ENCODE measurements at places on chromosomes 7 and 10.

DNA sequence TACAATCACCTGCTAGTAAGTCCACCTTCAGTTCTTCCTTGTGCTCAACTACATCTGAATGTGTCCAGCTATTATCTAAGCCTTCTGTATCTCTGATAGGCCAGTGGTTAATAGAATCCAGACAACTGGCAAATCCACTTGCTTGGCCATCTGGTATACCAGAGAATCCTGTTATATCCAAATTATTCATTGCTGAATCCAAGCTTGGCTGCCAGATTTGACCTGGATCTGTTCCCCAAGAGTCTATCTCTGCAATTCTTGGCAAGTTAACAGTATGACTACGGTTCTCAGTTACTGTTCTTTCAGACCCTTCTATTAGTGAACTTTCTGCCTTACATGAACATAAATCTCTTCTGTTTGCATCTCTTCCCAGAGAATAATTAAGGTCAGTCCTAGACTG lies 154.6 kb upstream of the TARP start:
- peak; percentile 25 for DNase-seq

- DNase-seq = no peak
These were observed 1.5 kb downstream of the TMEM229A start for GRCh38 chr7:124031406-124031805.

GRCh38 chr10:122143238-122143841 lies 127.8 kb upstream of the BTBD16 start:
- no peak for DNase-seq

- DNase-seq = no peak
These were observed 127.2 kb upstream of the CDK6 start for GRCh38 chr7:92963566-92963965.

- DNase-seq = peak; percentile 83
These were observed 67.8 kb downstream of the EGFR start for GRCh38 chr7:55086413-55087201.

- no peak for DNase-seq
These were observed 98.6 kb upstream of the PHF14 start for GRCh38 chr7:10875080-10875479.

GRCh38 chr10:5550250-5550545 lies 25.4 kb downstream of the CALML3 start:
- no peak for DNase-seq

- no peak for DNase-seq
These were observed 305.6 kb downstream of the LRMDA start for GRCh38 chr10:75736889-75737579.

GRCh38 chr10:71393841-71394475 lies 2.8 kb upstream of the CDH23 start:
- no peak for DNase-seq

DNA sequence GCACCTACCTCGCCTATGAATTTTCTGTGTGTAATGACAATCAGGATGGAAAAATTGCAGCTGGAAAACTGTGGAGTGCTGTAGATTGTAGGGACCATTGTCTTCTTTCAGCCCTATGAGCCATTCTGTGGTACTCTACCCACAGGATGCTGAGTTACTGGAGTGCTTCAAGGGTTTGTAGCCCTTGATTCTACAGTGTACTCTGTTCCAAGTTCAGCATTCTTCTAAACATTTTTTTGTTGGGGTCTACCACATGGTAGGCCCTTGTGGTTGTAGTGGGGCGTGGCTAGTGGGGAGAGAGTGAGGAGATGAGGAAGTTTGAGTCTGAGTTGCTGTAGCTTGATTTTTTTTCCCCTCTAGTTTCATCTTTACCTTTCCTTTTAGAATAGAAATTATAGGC lies 33.5 kb downstream of the REEP3 start:
- peak; percentile 89 for DNase-seq

DNA sequence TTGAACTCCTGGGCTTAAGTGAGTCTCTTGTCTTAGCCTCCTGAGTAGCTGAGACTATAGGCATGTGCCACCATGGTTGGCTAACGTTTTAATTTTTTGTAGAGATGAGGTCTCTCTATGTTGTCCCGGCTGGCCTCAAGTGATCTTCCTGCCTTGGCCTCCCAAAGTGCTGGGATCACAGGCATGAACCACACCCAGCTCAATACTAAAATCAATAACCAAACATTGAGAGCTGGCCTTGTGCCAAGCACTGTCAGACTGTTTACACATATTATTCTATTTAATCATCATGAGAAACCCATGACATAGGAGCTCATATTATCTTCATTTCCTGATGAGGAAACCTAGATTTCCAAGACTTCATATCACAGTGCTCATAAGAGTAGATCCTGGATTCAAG lies 251.2 kb downstream of the BAMBI start:
- no peak for DNase-seq

- no peak for DNase-seq
These were observed 21.4 kb upstream of the CNPY1 start for GRCh38 chr7:155567646-155568332.

GRCh38 chr7:1663223-1663622 lies 6.9 kb upstream of the ELFN1 start:
- DNase-seq = no peak

- DNase-seq = no peak
These were observed 369.5 kb downstream of the PHF14 start for GRCh38 chr7:11343136-11343535.

GRCh38 chr7:17593819-17594419 lies 295.5 kb downstream of the AHR start:
- DNase-seq = peak; percentile 26

GRCh38 chr7:1403638-1404459 lies 55.4 kb downstream of the MICALL2 start:
- DNase-seq = peak; percentile 40

DNA sequence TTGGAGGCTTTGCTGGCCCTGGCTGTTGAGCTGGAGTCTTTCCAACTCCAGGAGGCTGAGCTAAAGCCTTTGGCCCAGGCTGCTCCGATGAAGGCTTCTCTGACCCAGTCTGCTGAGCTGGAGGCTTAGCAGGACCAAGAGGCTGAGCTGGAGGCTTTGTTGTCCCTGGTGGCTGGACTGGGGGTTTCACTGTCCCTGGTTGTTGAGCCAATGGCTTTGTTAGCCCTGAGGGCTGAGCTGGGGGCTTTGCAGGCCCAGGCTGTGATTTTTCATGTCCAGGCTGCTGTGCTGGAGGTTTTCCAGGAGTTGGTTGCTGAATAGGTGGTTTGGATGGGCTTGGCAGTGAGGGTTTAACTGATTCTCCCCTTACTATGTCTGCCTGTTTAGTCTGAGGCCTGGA lies 7.3 kb downstream of the PCLO start:
- no peak for DNase-seq

- no peak for DNase-seq
These were observed 2.2 kb upstream of the FOXI2 start for GRCh38 chr10:127734753-127735152.

- peak; percentile 38 for DNase-seq
These were observed 101.1 kb upstream of the TARP start for GRCh38 chr7:38374507-38374906.

GRCh38 chr7:125555916-125556315 lies 626.3 kb upstream of the POT1 start:
- no peak for DNase-seq

GRCh38 chr10:5854131-5854475 lies 35.6 kb downstream of the ANKRD16 start:
- no peak for DNase-seq

DNA sequence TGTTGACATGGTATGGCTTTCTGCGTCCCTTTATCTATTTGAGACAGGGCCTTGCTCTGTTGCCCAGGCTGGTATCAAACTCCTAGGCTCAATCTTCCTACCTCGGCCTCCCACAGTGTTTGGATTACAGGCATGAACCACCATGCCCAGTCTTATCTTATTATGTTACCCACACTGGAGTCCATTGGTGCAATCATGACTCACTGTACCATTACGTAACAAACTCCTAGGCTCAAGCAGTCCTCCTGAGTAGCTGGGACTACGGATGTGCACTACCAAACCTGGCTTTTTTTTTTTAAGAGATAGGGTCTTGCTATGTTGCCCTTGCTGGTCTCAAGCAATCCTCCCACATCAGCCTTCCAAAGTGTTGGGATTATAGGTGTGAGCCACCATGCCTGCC lies 66.7 kb downstream of the CCDC3 start:
- DNase-seq = no peak

DNA sequence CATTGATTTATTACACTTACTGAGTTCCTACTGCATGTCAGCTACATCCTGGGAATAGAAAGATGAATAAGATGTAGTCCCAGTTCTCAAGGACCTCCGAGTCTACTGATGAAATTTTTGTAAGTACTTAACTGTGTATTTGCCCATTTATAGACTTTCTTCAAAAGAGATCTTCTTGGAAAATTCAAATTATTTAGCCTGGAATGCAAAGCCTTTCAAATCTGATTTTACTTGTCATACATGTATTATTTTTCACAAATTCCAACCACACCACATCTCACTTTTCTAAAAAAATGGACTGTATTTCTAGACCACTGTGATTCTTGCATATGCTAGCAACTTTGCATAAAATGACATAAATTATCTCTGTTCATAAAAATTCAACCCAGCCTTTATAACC lies 581.3 kb downstream of the ATRNL1 start:
- DNase-seq = no peak

- no peak for DNase-seq
These were observed 20.9 kb upstream of the PPA1 start for GRCh38 chr10:70253878-70254765.

DNA sequence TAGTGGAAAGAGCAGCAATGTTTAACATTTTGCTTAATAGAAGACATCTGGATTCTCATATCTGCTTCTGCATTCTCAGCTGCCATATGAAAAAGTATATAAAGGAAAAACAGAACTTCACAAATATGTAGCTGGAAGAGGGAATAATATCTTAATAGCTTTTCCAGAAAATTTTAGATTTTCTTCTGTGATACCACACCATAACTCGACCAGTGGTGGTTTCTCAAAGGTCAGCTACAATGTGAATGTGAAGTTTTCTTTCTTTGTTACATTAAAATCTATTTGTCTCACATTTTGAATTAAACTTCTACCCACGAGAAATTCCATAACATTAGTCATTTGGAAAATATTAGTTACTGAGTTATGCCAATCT lies 339.8 kb downstream of the PARD3 start:
- DNase-seq = no peak

Measured in AG08395 (cell line).